T-helper 9 cell (primary cell): ENCODE measurements at places on chromosomes 5 and 9.

- no peak for DNase-seq
Observed at GRCh38 chr5:172429201-172429940, 25.0 kb downstream of the SH3PXD2B start.

GRCh38 chr9:1514250-1514649 lies 464.1 kb downstream of the DMRT2 start:
- no peak for DNase-seq

DNA sequence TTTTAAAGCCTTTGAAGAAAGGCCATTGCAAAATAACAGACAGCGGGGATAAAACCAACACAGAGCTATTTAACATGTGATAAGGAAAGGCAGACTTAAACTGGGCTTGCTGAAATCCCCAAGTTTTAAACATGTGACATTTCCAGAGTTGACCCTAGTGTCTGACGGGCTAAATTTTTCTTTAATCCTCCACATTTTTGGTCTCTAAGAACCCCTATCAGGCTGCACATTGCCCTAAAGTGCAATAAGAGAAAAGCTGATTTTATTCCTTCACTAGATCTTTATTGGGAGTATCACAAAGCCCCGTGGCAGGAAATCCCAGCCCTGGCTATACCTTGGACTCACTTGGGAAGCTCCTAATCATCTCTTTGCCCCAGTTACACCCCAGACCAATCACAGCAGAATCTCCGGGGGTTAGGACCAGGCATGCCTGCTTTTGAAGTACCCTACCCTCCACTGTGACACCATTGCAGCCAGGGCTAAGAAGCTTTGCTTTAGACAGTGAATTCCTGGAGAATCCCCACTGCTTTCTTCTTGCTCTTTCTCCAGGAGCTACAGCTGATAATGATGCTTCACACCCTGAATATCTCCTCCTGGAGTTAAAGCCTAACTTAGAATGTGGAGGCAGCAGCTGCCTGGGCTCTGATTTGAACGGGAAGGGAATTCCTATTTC lies 20.1 kb upstream of the COL15A1 start:
- DNase-seq, result no peak

GRCh38 chr5:160930406-160930805 lies 78.4 kb upstream of the ATP10B start:
- DNase-seq, result no peak

GRCh38 chr9:127802576-127803443 lies at the start of gene FPGS:
Gene FPGS (plus strand): TSS chr9:127802882. CDS start chr9:127802925, 43 bp downstream.
- DNase-seq, result peak; percentile 79

DNA sequence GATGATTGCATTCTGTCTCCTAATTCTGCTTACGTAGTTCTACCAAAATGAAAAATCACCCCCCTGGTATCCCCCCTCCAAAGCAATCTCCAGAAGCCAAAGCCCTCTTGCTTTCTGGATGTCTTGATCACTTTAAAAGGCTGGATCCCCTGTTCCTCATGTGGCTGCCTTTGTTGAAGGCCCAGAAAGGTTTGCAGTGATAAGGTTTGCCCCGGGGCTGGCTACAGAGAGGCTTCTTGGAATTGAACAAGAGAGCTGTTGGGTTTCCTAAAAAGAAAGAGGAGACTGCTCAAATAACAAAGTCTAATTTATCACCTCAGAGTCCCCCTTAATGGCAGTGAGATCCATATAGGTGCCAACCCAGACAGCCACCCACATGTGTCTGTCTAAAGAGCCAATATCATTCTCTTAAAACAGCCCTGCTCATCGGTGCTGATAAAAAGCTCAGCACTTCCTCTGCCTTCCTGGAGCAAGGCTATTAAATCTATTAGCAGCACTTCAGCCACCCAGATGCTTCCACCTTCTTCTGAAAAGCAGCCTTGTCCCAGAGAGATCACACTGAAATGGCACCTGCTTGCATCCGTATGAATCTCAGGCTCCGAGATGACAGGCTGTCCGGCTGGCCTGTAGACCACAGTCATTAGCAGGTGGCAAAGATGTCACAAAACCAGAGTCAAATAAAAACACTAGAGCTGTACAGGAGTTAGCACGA lies 70.9 kb downstream of the TEX10 start:
- DNase-seq, result no peak

- no peak for DNase-seq
Observed at GRCh38 chr5:175547842-175548241, 69.5 kb downstream of the SFXN1 start.

DNA sequence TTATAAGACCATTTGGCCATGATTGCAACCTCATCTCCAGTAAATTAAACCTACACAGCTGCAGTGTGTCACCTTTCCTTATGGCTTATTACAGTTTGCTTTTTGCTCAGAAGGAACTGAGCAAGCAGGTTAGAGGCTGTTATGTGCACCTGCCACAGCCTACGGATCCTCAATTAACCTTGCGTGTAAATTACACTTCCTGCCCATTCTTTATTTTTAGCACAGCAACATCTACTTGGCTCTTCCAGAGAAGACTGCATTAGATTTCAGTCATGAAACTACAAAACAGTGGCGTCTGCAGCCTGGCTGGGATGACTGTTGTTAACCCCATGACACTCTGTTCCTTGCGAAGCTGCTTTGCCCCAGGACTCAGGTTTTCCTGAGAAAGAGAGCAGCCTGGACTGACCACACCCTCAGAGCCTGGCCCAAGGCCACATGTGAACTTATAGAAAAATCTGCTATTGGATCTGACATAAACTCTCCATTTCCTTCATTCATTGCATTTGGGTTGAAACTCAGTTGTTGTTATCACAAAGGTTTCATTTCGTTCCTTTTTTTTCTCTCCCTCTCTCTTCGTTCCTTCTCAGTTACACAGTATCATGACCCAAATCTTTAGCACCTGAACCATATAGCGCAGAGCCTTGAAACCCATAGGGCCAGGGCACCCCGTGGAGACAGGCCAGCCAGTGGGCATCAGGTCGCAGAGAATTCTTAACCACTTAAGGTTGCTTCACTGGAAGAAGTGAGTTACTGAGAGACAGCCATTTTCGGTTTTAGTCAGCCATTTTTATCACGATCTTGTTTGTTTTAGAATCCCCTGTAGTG lies 138.6 kb downstream of the PALM2AKAP2 start:
- DNase-seq, result no peak

GRCh38 chr9:4495537-4495936 lies 5.3 kb downstream of the SLC1A1 start:
- DNase-seq, result no peak

- peak; percentile 43 for DNase-seq
Observed at GRCh38 chr9:89000973-89001916, 10.0 kb downstream of the S1PR3 start.

- DNase-seq, result no peak
Observed at GRCh38 chr5:50300878-50301277, 140.2 kb downstream of the EMB start.

GRCh38 chr5:143019614-143020515 lies 249.7 kb downstream of the ARHGAP26 start:
- DNase-seq, result no peak

- DNase-seq, result no peak
Observed at GRCh38 chr5:132099076-132099748, 25.6 kb downstream of the CSF2 start.

DNA sequence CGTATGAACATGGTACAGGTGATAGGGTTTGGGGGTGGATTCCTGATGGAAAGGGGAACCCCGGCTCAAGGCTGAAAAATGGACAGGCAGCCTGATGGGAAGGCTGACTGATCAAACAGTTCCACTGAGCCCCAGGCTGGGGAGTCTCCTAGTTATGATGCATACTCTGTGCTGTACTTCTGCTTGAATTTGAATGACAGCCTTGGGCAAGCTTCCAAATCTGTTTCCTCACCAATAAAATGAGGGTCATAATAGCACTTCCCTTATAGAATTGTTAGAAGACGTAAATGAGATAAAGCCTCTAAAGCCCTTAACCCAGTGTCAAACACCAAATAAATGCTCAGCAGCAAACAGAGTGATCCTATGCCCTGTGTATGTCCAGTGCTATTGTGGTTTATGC lies 478.5 kb upstream of the DMAC1 start:
- no peak for DNase-seq

DNA sequence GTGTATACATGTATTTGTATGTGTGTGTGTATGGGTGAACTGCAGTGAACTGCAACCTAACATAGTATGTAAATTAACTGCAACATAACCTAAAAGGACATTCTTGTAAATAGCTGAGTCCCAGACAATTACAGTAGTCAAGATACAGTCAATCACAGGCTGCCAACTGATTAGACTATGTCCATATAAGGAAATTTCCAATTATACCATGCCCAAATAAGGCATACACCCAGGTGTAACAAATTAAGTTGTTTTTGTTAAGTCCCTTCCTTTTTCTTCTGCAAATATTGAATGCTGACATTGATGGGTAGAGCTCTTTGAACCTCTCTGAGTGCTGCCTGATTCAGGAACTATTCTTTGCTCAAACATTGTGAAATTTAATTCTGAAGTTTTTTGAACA lies 594.6 kb upstream of the FAM174A start:
- no peak for DNase-seq
